Activated naive CD4-positive, alpha-beta T cell treated with anti-CD3 and anti-CD28 coated beads for 36 hours (primary cell): ENCODE measurements at places on chromosomes 13 and 19. TPM values are rescaled to one million over a fixed set of nuclear protein-coding genes. Genes with fewer than 3 reads are reported as not detected.

GRCh38 chr13:22001336-22001735 is 330.5 kb downstream of the FGF9 start:
- H3K27me3 ChIP-seq = no peaks in the 10 kb centered on the region
- no peak overlapping the region for H3K4me3 ChIP-seq
- DNase-seq = no peak
- H3K36me3 ChIP-seq = no peaks in the 10 kb centered on the region
- H3K4me1 ChIP-seq = no peaks in the 10 kb centered on the region
- H3K27ac ChIP-seq = no peak overlapping the region

GRCh38 chr19:2424686-2425621 is 2.4 kb downstream of the TIMM13 start:
- peaks cover 14% of the 10 kb centered on the region for H3K36me3 ChIP-seq
- no peak overlapping the region for H3K27ac ChIP-seq
- H3K27me3 ChIP-seq = no peaks in the 10 kb centered on the region

GRCh38 chr19:4369109-4369887 is 25.9 kb downstream of the MPND start:
- no peaks in the 10 kb centered on the region for H3K27me3 ChIP-seq
- peak overlapping the region; percentile 96 for H3K27ac ChIP-seq
- peak; percentile 93 for DNase-seq
- H3K4me3 ChIP-seq = peak overlapping the region; percentile 78
- peaks cover 43% of the 10 kb centered on the region for H3K4me1 ChIP-seq

GRCh38 chr13:57739543-57740190 is 108.1 kb downstream of the PCDH17 start:
- no peaks in the 10 kb centered on the region for H3K27me3 ChIP-seq
- no peak for DNase-seq
- no peaks in the 10 kb centered on the region for H3K4me1 ChIP-seq

PTGIR gene
- total RNA-seq = 16.3 TPM
